ENCODE measurements at places on chromosomes 5 and 9. TPM values are rescaled to one million over a fixed set of nuclear protein-coding genes. Genes with fewer than 3 reads are reported as not detected.

The FAXDC2 gene
- total RNA-seq: 0.62 TPM

GRCh38 chr9:96189995-96190394 lies 112.0 kb downstream of the HSD17B3 start:
- DNase-seq: no peak

DNA sequence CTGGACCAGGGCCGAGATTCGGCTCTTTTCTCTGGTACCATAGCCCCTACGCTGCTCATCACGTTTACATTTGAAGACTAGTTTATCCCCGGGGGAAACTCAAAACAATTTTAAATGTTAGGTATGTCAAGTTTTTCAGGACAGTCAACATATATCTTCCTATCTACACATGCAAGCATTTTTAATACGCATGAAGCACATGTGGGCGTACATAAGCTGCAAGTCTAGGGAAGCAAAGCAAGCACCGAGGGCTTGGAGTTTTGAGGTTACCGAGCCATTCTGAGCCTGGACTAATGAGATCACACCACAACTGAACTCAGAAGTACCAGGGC lies 154.4 kb downstream of the AUH start:
- DNase-seq: no peak

DNA sequence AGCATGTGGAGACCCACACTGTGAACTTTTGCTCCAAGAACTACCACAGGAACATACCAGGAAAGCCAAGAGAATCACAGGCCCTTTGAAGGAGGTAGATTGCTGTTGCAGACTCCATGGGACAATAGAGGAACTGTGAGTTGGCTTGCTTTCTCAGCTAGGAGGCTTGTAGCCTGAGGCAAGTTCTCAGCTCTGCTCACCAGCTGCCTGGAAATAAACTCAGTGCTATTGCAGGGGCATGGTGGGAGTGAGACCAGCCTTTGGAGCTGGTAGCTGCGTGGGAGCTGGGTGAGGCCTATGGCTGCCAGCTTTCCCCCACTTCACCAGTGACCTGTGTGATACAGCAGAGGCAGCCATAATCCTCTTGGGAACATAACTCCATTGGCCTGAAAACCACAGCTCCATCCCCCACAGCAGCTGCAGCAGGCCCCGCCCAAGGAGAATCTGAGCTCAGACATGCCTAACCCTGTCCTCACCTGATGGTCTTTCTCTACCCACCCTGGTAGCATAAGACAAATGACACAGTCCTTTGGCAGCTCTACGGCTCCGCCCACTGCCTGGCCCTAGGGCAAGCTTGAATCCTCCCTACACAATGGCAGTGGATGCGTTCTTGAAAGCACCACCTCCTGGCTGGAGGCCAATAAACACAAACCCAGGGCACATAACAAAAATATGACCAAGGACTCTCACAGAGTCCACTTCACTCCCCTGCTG lies 389.5 kb downstream of the KIF4B start:
- no peak for DNase-seq

The PHF24 gene
- 0.58 TPM for total RNA-seq

The SPEF2 gene
- 3.2 TPM for total RNA-seq

GRCh38 chr9:4690144-4690543 lies 10.8 kb downstream of the CDC37L1 start:
- DNase-seq: no peak

All from kidney epithelial cell (primary cell).